ENCODE measurements at places on chromosomes 12 and 14.

GRCh38 chr12:21718403-21718802 is 56.1 kb downstream of the KCNJ8 start:
- no peak for DNase-seq

- DNase-seq = no peak
These were observed 288.4 kb downstream of the DAD1 start for GRCh38 chr14:22300646-22301045.

GRCh38 chr12:83666690-83667089 is 980.0 kb downstream of the TMTC2 start:
- no peak for DNase-seq

DNA sequence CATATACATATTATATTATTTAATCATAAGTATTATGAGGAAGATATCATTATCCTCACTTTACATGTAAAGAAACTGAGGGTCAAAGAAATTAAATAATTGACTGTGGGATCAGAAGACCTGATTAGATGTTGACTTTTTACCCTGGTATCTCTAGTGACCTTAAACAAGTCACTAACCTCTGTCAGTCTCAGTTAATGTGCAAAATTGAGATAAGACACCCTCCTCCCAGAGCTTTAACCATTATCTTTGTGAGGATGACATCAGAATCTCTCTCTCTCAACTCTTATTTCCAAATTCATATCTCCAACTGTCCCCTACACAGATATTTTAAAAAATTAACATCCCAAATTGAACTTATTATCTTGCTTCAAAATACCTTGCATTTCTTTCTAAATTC is 177.8 kb downstream of the KLHL28 start:
- DNase-seq = no peak

DNA sequence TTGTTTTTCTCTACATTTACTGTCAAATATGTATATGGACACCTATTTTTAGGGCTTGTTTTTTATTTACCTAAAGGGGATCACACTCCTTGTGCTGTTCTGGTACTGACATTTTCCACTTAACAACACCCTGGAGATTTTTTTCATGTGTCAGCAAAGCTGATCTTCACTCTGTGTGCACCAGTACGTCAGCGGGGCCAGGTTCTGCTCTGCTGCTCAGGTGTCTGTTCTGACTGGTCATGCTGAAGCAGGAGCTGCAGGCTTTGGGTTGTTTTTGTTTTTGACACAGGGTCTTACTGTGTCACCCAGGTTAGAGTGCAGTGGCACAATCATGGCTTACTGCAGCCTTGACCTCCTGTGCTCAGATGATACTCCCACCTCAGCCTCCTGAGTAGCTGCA is 81.9 kb upstream of the CCND2 start:
- no peak for DNase-seq

- no peak for DNase-seq
These were observed 9.5 kb downstream of the RITA1 start for GRCh38 chr12:113194971-113195391.

GRCh38 chr12:109264943-109265650 is 44.0 kb downstream of the FOXN4 start:
- DNase-seq = no peak

DNA sequence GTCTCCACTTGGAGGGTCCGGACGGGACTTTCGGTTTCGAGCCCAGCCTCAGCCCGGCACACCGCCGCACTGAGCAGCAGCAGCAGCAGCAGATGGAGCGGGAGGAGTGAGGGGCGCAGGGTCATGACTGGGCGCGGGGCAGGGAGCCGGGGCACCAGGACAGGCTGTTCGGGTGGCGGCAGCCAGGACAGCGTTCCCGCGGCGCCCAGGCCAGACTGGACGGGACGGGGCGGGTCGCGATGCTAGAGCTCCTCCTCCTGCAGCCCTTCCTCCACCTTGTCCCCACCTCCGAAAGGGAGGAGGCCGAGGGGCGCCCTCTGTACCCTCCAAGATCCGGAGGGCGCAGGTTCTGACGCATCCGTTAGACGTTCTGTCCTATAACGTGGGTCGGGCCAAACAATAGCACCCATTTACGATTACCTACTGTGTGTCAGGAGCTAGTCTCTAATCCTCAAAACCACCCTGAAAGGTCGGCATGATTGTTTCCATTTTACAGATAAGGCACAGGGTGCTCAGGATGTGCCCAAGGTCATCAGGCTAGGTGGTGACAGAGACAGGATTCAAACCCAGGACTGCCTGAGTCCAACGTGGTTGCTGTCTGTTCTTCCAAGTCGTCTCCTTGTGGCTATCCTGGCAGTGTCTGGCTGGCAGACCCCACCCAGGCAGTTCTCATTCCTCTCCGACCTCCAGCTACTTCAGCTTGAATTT is at the start of gene FKBP11:
TSS of gene FKBP11 (minus strand) at position 189 of the 708 bp plus-strand sequence. CDS start at position 125, 64 bp downstream.
- no peak for DNase-seq

DNA sequence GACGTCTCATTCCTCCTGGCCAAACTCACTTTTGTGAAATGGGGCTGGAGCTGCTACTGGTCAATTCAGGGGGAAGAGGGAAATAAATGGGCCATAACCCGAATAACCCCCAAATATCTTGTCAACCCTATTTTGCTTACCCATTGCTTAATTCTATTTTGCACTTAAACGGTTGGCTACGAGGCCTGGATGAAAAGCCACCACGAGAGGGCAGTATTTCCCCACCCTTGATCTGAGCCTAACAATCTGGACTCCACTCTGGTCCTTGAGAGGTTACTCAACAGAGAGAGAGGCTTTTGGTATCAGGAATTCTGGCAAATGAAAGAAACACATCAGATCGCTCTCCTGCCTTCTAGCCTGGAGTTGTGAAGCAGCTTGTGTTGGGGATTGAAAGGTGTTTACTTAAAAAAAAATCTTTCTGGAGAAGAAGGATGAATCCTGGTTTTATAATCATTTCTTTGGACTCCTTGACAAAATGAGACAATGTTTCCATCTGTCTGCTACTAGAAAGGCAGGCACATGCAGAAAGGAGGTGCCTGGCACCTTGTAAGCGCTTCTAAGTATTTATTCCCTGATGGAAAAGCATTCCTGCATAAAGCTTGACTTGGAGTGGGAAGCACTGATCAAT is 22.4 kb upstream of the FBXO21 start:
- peak; percentile 83 for DNase-seq

DNA sequence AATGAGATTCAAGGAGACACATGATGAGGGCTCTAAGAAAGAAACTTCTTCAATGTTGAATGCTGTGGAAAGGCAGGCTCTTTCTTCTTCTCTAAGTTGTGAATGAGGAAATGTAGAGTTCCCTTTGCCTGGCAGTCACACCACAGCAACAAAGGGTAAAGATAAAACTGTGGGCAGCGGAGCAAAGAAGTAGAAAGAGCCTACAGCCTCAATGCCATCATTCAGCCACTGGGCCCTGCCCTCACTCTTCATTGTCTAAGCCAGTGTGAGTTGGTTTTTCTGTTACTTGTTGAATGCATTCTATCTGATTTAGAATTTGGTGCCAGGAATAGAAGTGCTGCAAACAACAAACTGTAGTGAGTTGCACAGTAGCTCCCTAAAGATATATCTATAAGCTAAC is 12.2 kb downstream of the SDR9C7 start:
- peak; percentile 67 for DNase-seq

DNA sequence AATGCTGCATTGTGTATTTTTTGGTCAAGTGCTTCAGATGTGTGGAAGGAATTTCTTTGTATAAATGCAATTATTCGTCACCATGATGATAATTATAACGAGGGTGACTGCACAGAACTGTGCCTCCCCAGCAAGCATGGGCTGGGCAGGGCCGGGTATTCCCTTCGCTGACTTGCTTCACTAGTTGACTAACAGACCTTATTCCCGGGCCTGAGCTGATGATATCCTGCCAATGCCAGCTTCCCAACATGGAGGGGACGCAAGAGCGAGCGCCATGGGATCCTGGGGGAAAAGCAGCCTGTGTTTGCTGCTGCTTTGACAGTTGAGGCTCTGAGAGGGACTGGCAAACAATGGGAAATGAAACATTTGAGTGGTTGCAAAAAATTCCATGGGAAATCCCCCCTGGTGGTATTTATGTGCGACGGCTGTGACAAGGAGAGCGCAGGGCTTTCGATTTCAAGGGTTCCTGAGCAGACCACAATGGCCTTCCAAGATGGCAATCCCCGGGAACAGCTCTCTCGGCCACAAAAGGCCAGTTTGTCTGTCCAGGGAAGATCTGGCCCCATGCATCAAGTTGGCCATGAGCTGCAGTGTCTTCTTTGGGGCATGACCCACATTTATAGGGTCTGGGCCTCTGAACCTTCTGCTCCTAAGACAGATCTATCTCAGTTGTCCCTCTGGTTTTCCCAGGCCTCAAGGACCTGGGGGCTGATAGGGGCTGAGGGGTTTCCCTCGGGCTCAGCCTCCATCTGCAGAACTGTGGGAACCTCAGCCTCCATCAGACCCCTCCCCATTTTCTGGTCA is 21.9 kb upstream of the MAP1LC3B2 start:
- DNase-seq = no peak

DNA sequence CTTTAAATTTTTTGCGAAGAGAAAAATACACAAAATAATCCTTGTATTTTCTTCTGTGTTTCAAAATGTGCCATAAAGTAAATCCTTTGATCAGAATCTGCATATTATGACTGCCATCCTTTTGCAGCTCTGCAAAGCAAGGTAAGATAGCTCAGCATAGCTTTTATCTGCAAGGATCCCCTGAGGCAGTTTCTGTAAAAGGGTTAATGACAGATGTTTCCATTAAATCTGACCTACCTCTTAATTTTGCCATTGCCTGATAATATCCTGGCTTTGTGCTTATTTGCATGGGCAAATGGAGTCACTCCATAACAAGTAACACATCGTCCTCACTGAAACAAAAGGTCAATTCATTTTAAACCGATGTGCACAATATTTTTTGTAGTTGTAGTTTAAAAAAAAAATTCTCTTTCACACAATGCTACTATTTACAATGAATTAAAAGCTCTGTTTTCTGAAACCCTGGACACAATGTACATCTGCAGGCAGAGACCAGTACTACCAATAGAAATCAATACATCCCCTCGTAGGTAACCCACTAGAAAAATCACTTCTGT is 108.5 kb upstream of the SOX5 start:
- peak; percentile 51 for DNase-seq

- DNase-seq = no peak
These were observed 325.0 kb downstream of the CCER1 start for GRCh38 chr12:90630006-90630405.

GRCh38 chr12:113161415-113162016 is 12.0 kb downstream of the CFAP73 start:
- DNase-seq = no peak

GRCh38 chr14:32027255-32027939 is 49.7 kb upstream of the ARHGAP5 start:
- no peak for DNase-seq
